ENCODE measurements at places on chromosomes 5 and 9.

- DNase-seq = no peak
These were observed 2.5 kb downstream of the PAIP2 start for GRCh38 chr5:139344177-139344576.

- peak; percentile 36 for DNase-seq
These were observed 113.9 kb downstream of the SUSD1 start for GRCh38 chr9:112061152-112061740.

DNA sequence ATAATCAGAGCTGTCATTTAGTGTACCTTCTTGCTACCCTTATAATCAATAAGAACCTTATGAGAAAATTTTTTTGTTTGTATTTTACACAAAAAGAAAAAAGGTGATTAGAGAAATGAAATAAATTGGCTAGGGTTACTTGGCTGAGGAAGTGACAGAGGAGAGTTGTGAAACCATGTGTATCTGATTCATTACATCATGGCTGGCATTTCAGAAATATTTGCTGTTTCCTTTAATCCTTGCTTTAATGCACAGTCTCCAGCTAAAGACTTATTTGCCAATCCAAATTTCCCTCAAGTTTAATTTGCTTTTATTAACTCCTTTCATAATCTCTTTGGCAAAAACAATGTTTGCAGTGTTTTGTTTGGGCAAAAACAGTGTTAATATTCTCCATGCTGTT, 543.1 kb downstream of the KIF4B start:
- no peak for DNase-seq

GRCh38 chr5:12204761-12205160, 300.5 kb upstream of the CTNND2 start:
- DNase-seq = no peak

- no peak for DNase-seq
These were observed 182.7 kb downstream of the SMC2 start for GRCh38 chr9:104276709-104277245.

- DNase-seq = no peak
These were observed 130.7 kb downstream of the SEC61B start for GRCh38 chr9:99352826-99353225.

GRCh38 chr5:159040181-159040580, 59.5 kb downstream of the EBF1 start:
- DNase-seq = no peak

GRCh38 chr9:72280913-72281500, 84.0 kb downstream of the ZFAND5 start:
- DNase-seq = no peak

- no peak for DNase-seq
These were observed 1.1 kb downstream of the HEXB start for GRCh38 chr5:74685979-74686631.

- DNase-seq = no peak
These were observed 3.6 kb upstream of the FAM163B start for GRCh38 chr9:133612816-133613215.

DNA sequence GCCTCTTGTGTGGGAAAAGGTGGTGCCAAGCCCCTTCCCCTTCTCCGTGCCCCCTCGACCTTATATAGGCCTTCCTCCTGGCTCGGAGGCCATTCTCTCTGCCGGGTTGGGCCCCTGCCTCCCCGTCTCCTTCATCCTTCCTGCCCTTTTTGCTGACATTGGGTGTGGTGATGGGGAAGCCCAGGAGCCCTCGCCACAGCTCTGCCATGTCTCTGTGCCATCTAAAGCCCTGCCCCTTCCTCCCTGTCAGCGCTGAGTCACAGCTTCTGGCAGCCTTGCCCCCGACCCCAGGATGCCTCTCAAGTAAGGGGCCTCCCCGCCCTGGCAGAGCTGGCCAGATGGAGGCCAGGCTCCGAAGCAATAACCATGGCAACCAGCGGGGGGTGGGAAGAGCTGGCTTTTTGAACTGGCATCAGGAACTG, 30.4 kb downstream of the JADE2 start:
- no peak for DNase-seq

DNA sequence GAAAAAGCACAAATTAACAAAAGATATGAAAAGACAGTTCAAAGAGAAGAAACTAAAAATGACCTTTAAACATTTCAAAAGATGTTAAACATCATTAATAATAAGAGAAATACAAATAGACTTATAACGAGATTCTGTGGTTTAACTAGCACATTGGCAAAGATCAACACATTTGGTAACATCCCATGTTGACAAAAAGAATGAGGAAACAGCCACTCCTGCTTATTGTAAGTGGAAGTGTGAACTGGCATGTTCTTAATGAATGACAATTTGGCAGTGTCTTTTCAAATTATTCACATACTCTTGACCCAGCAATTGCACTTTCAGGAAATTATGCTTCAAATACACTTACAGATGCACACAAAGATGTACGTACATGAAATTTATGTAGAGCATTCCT, 176.3 kb downstream of the TLE1 start:
- no peak for DNase-seq

- DNase-seq = no peak
These were observed 454.4 kb upstream of the ACTBL2 start for GRCh38 chr5:57937025-57937424.

DNA sequence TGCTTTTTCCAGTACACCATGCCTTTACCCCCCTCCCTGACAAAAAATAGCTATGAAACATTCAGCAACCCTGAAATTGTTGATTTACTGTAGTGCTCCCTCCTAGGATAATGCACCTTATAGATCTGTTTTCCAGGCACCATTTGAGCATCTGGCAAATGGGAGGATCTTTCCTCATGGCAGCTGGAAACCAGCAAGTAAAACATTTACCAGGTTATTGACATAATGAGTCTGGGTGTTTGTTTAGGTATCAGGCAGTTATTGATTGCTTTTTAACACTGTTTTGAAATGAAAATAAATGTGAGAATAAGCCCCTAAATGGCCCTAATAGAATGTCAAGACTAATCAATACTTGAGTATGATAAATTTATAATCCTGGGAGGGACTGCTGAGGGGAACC, 57.3 kb upstream of the KLF4 start:
- DNase-seq = no peak

DNA sequence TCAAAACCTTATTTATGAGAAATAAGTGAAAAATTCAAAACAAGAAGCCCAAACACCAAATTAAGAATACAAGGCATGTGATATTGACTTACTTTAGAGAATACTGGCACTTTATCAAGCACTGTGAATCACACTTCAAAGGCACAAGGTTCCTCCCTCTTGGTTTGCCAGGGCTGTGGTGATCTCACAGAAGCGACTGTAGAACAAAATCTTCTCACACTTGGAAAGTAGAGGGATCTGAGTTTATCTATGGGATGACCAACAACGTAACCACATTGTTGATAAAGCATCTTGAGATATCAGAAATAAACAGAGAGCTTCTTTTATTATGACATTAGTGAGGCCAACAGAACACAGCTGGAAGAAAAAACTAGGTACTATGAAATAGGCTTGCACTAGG, 295.9 kb downstream of the NFIB start:
- DNase-seq = no peak

GRCh38 chr5:108810717-108811116, 63.0 kb downstream of the FER start:
- DNase-seq = no peak

GRCh38 chr5:112641515-112642110, 96.1 kb upstream of the APC start:
- DNase-seq = no peak

DNA sequence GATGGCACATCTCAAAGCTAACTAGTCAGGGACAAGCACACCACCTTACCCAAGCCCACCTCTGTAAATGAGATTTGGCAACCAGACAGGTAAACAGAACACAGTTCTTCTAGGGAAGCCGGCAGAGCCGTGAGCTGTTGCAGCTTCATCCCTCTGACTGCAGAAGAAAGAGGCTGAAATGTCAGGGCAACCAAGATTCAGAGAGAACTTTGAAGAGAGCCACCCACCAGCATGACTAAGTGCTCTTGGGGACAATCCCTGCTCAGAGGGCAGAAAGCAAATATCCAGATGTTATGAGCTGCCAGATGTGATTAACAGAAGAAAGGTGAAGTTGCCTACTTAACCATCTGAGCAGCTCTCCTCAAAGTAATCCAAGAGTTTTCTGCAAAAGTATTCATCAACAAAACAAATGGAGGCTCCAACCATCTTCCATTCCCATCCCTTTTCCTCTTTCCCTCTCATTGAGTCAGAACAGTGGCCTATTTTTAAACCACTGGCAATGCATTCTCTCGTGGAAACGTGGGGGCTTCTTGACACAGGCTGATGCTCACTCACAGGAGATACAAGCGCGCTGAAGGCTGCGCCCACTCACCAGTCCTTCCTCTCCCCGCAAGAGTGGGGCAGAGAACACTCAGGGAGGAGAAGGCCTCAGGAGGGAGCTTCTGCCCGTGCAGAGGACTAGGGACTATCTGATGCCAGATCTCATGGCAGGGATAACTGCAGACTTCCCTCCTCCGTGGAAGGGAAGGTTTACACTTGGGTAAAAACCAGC, 57.1 kb downstream of the SLIT3 start:
- no peak for DNase-seq

DNA sequence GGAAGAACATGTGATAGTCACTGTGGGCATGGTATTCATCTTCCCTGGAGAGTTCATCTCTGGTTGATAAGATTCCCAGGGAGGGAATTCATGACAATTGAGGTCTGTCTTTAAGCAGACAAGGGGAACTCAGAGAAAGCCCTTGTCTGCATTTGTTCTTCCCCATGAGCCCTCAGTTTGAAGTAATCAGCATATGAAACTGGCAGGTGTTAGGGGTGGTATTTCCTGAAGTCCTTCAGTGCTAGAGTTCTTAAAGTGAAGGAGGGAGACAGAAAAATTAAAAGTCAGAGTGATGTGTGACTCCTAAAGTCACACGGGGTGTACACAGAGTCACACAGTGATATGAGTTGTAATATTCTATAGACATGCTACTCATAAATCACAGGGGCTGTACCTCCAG, 60.6 kb upstream of the SYK start:
- no peak for DNase-seq

GRCh38 chr5:84378961-84379360, 5.7 kb downstream of the EDIL3 start:
- DNase-seq = no peak

GRCh38 chr5:150329038-150329437, 26.3 kb upstream of the ARSI start:
- DNase-seq = no peak

DNA sequence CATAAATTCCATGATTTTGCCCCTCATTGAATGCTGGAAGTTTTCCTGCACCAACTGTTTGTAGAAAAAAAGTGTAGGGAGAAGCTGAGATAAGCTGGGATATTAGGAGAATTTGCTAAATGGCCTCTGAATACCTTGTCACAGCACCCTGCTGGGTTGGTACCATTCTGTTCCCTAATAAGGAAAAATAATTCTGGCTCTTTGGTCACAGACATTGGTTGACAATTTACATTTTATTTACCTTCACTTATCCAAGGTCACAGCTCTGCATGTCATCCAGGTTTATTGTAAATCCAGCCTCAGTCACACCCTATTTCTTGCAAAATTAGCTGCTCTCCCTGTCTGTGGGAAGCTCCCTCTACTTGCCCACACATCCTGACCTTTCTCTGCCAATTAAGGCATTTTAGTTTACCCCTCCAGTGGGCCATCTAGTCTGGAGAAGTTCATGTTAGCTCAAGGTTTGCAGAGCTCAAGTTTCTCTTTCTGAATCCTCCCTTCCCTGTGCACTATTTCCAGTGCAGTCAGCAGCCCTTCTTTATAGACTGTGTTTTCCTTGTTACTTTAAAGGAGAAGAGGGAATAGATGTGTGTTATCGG, 115.4 kb upstream of the NTRK2 start:
- DNase-seq = no peak

DNA sequence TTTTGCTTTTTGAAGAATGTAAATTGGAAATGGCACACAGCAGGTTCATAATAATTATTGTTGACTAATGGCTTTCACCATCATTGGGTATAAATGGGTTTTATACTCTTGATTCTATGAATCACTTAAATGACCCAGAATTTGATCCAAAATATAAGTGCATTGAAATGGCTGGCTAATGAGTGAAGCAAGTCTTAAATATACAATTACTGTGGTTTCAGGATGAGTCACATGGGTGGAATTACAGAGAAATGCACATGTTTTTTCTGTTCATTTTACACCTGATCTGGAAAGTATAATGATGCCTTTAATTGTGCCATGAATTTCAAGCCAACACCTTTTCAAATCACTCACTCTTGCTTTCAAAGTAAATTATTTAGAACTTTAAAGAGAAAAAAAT, 380.8 kb upstream of the CD180 start:
- no peak for DNase-seq

DNA sequence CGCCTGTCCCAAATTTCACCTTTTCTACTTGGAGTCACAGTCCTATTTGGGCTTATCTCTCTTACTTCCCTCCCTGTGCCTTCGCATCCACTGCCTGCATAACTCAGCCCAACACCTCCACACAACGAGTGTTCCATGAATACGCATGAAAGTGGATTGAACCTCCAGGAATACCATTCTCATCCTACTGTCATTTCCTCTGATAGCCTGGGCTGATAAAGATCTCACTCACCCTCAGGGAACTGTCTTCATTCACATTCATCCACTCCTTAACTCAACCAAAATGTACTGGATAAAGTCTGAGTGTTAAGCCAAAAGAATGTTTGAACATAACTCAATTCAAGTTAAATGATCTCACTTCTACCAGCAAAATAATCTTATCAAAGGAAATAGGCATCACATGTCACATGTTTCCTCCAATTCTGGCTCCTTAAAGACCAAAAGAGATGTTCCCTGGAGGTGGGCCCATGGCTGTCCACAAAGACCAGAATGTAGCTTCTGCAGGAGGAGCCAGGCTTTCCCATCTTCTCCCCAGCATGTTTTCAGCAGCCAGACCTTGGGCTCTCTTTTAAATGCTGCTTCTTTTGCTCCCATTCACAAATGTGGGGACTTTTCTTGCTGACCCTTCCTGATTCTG, 28.4 kb upstream of the TRIO start:
- DNase-seq = no peak

GRCh38 chr5:137619191-137619870, 116.6 kb downstream of the KLHL3 start:
- no peak for DNase-seq

DNA sequence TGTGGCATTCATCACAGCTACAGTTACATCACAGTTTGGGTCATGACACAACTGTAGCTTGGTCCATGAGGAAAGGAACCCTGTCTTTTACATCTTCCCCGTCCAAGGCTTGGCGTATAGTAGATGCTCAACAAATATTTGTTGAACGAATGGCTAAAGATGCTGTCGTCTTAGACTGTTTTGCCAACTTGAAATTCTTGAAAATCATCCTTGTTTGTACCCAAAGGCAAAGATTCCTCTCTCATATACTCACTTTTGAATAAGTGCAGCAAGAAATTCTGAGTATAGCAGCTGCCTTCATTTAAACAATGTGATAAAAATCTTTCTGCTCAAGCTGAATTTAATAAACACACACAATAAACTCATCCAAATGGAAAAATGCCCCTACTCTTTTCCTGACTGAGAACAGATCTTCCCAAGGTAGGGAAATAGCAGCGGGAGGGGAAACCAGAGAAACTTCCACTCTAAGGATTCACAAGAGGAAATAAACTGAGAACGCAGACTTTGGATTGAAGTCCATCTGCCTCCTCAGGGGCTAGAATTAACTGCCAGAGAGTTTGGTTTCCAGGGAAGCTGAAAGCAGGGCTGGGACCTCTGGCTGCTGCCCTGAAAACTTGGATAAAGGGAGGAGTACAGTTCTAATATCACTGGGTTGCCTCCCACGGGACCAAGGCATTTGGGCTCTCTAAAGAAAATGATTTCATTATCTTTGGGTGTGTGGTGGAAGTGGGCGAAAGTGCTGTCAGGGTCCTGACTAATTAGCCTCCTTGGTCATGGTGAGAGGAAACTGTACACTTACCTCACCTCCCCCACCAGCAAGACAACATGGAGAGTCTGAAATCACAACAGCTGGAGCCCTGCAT, 99.1 kb downstream of the DPYSL3 start:
- no peak for DNase-seq

GRCh38 chr5:43281840-43282658, 31.2 kb downstream of the HMGCS1 start:
- no peak for DNase-seq

Measured in esophagus squamous epithelium (tissue), 5 donors.